Adrenal gland (tissue), 19 donors: ENCODE measurements at places on chromosomes 2 and 18.

- no peak for DNase-seq
Measured at GRCh38 chr2:184336688-184337087, 261.6 kb upstream of the ZNF804A start.

DNA sequence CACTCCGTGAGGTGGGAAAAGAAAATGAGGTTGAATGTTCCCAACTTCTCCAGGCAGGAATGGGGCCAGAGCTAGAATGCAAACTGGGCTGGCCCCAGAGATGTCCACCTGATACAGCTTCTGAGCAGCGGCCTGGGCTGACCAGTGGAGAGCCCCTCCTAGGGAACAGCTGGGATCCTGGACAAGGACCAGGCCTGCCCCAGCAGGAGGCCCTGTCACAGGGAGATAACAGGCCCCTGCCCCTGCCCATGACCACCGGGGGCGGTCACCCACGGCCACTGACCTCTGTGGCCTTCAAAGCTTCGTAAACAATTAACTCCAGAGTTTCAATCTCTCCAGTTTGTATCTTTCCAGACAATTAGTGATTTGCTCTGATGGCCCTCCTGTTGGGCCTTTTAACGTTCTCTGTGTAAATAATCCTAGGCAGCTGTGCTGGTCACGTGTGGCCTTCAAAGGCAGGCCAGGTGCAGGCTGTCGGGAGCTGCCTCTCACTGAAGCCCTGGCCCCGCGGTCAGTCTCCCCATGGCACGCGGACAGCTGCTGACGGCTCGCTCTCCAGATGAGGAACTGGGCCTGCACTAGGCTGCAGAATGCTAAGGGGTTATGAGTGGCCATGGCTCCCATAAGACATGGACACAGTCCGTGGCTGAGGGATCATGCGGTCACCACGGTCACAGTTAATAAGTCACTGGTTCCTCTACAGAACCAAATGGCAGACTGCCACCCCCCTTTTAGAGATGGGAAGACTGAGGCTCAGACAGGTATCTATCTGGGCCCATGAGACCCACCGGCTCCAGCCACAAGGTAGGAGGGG lies 9.2 kb downstream of the HS6ST1 start:
- peak; percentile 92 for DNase-seq

GRCh38 chr18:13004396-13004795 lies 13.2 kb downstream of the CEP192 start:
- no peak for DNase-seq

GRCh38 chr18:29644276-29644675 lies 1398.3 kb downstream of the DSC3 start:
- no peak for DNase-seq

DNA sequence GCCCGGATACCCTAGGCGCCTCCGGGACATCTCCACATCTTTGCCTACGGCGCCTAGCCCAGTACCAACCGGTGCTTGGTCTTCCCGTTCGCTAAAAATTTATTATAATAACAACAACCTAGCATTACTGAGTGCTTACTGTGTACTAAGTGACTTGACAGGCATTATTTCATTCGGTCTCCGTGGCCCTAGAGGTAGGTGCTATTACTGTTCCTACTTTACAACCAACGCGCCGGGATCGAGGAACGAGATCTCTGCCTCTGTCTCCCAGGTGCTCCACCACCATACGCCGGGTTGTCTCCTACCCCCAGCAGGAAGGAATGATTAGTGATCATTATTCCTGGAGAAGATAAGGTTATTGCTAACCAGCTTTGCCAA lies 657 bp upstream of the BIN1 start:
- DNase-seq = no peak

GRCh38 chr2:222292149-222293134 lies 6.4 kb downstream of the PAX3 start:
- DNase-seq = no peak
